ENCODE measurements at places on chromosomes 2 and 18.

DNA sequence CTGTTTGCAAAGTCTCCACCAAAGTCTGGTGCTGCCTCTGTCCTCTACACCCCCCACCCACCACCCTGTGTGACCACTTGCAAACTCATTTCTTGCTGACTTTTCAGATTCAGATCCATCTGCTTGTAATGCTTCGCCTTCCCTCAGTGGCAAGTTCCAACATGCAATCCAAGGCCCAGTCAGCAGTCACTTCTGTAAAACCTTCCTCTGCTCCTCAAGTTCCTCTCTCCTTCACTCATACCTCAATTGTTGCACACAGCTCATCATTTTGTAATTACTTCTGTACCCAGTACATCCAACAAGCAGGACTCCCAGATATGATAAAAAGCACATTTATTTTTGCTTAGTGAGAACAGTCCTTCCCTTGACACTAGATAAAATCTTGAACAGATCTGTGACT is 6.5 kb upstream of the LOXHD1 start:
- DNase-seq, result no peak

DNA sequence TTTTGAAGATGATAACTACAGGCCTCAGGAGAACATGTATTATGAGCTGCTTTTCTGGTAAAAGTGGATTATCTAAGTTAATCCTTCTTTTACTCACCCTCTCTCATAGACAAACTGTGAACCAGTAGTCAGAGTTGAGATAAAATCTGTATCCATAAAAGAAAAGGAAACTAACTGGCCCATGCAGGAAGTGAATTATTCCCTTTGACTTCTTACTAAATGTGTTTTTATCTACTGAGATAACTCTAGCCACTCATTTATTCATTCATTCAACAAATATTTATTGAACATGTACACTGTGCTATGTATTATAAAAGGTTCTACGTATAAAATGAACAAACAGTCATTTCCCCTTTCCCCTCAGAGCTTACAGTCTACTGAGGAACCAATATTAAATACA is 10.0 kb downstream of the WDR35 start:
- DNase-seq, result no peak

- DNase-seq, result no peak
These were observed 5.1 kb downstream of the AGPS start for GRCh38 chr2:177397481-177398289.

DNA sequence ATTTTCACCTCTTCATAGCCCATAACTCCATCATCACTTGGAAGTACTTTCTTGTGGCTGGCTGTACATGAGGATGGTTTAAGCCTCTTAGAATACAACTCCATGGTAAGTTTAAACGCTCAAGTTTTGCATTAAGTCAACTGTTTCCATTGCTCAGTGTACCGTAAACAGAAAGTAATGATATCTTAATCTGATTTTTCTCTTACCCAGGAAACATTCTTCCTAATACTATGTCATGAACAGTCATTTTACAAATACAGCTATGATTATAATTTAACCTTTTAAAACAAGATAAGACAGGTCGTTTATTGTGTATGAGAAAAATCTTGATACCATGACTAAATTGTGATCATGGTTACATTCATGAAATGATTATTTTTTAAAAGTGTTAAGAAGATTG is 11.6 kb upstream of the DYNC2LI1 start:
- no peak for DNase-seq

GRCh38 chr2:165745916-165746315 is 48.1 kb downstream of the GALNT3 start:
- DNase-seq, result no peak

- DNase-seq, result no peak
These were observed 17.2 kb upstream of the SDC1 start for GRCh38 chr2:20241973-20242726.

GRCh38 chr2:217282531-217282930 is 422.7 kb upstream of the TNP1 start:
- DNase-seq, result no peak

GRCh38 chr2:174080672-174081121 is 115.5 kb upstream of the SP3 start:
- no peak for DNase-seq

- DNase-seq, result no peak
These were observed 880.8 kb upstream of the CDH2 start for GRCh38 chr18:29057703-29058102.

DNA sequence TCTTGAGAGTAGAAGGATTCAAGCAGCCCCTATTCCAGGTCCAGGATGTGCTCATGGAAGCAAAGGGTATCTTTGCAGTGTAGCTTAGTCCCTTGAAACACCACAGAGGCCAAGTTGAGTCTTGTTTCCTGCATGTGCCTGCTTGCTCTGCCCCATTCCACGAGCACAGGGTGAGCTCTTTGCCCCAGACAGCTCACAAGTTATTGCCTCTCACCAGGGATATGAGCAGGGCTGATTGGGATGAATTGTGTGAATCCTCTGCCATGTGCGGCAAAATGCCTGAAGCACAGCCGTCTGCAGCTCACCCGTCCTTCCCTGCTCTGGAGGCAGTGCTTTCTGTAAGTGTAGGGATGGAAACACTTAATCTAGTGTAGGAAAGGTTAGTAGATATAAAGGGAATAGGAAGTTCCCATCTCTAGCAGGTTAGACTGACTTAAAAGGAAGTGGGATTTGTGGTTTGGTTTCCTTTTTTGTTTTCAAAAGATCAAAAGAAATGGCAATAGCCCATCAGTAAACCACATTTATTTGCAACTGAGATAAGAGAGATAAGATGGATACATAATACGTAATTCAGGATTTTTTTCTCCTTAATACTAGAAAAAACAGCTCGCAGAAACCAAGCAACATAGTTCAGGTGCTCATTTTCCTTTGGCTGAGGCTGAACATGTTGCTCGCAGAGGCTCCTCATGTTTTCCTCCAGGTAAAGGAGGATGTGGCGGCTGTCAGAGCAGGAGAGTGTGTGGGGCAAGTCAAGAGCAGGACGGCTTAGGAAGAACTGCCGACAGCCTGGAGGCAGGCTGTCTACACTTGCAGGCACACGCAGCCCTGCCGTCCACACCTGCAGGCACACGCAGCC is 41.4 kb downstream of the TMEM182 start:
- no peak for DNase-seq

GRCh38 chr18:76051396-76052226 is 443.4 kb downstream of the ZNF516 start:
- DNase-seq, result no peak

- DNase-seq, result no peak
These were observed 75.6 kb upstream of the MGAT5 start for GRCh38 chr2:134178138-134178877.

DNA sequence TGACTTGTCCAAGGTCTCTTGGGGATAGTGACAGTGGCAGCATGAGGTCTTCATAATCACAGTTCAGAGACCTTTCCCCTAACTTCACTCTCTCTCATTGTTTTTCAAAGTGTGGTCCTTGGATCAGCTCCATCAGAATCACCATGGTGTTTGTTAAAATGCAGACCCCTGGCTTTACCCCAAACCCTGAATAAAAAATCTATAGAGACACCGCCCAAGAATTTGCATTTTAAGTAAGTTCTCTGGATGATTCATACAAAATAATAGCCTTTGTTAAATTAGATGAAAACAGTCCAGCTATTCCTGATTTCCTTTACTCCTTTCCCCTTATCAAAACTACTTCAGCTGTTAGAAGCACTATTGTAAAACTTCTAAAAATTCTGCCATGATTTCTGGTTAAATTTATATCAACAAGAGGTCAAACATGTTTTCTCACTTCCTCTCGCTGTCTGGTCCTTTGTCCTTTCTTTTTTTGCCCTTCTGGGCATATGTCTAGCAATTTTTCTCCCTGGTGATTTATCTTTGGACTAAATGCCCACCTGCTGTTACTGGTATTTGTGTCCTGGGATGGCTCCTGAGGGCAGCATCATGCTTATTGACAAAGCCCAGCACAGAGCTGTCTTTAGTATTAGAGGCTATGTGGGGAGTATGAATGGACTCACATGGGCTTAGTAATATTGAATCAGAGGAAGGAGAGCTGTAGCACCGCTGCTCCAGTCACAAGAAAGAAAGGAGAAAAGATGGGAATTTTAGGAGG is 63.4 kb downstream of the LHCGR start:
- DNase-seq, result no peak

DNA sequence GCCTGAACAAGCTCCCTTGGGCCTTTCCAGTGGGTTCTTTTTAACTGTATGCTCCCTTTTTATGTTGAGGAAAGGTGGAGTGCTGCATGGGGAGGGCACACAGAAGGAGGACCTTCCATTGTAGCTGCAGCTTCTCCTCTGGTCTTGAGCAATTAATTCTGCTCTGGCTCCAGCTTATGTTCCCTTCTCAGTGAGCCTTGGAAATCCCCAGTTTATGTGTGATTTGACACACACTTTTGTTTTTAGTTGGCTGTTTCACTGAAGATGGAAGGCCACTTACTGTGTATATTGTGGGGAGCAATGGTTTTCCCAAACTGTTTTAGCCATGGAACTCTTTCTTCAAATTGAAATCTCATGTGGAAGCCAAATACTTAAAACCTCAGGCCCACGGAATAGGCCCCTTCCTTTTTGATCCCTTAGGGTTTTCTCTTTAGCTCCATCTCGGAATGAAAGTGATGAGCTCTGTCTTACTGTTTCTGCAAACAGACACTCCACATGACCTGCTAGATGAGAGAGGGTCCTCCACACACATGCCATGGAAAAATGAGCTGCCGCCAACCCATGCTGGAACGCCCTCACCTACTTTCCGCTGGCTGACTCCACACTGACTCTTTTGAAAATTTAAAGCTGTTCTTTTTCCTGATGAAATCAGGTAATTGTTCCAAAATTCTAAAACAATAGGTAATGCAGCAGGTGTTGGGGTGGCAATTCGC is 280.9 kb upstream of the SIX2 start:
- no peak for DNase-seq
